Nasal cavity respiratory epithelium epithelial cell of viscerocranial mucosa (primary cell): ENCODE measurements at places on chromosomes 1 and 21. TPM values are rescaled to one million over a fixed set of nuclear protein-coding genes. Genes with fewer than 3 reads are reported as not detected.

UTS2 gene
- 0.21 TPM in 1 of 2 replicates, not detected in the other for total RNA-seq

NUP210L gene
- under 0.01 TPM in 2 replicates for total RNA-seq

FAM3B gene
- total RNA-seq: 0.28 TPM in 1 of 2 replicates, not detected in the other

RPF1 gene
- 41.0 and 44.2 TPM in 2 replicates for total RNA-seq
